ENCODE measurements at places on chromosomes 16 and 17.

GRCh38 chr17:32916134-32916533, 11.8 kb upstream of the TMEM98 start:
- DNase-seq = no peak

DNA sequence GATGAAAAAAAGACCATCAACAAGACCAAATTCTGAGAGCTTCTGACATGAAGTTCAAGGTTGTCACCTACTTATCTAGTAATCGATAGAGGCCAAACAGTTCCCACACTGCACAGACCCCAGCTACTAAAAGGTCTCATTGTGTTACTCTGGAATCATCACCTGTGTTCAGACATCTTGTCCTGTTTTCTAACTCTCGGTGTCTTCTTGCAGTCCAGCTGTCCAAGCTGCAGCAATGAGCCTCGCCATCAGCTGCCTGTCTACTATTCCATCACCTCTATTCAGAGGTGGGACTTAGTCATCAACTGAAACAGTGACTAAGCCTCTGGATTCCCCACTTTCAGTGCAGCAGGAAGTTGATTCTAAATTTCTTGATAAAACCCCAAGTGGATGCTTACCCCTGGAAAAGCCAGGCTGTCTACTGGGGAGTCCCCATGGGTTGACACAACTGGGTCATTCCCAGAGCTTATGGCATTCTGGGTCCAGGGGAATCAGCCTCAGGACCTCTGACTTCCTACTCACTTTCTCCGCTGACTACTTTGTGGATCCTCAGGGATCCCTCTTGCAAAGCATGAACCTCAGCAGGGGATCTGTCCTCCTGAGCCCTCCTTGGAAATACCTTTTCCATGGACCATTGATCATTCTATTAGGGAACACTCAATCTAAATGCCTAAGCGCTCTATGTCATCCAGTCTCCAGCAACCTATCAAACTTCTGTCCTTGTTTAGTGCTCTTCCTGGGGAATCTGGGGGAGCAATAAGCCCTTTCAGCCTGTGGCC, 46.5 kb downstream of the HNF1B start:
- DNase-seq = peak; percentile 63

GRCh38 chr17:29250666-29251065, 4.0 kb downstream of the CRYBA1 start:
- peak; percentile 88 for DNase-seq

GRCh38 chr16:88561485-88562359, 8.5 kb upstream of the ZC3H18 start:
- peak; percentile 12 for DNase-seq

- no peak for DNase-seq
Observed at GRCh38 chr17:1919201-1919600, 89.4 kb downstream of the RPA1 start.

DNA sequence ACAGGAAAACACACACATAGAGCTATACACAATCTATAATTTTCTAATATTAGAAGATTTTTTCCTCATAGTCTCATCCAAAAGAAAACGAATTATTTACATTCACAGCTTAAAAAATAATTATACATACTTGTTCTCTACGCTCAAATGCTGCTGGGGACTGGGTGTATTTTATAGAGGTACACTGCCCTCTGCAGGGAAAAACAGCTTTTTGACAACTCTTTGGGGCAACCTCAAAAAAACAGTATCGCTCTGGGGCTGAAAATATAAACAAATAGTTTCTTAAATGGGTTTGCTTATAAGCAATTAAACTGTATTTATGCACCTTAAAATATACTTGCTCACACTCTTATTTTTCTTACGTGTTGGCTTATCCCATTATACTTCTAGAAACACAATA, 261.8 kb upstream of the PSMD7 start:
- DNase-seq = no peak

- DNase-seq = no peak
Observed at GRCh38 chr16:9556949-9557665, 465.7 kb downstream of the HAPSTR1 start.
